ENCODE measurements at places on chromosomes 1 and 21.

GRCh38 chr1:205616563-205617293 is 15.1 kb downstream of the ELK4 start:
- DNase-seq: no peak

DNA sequence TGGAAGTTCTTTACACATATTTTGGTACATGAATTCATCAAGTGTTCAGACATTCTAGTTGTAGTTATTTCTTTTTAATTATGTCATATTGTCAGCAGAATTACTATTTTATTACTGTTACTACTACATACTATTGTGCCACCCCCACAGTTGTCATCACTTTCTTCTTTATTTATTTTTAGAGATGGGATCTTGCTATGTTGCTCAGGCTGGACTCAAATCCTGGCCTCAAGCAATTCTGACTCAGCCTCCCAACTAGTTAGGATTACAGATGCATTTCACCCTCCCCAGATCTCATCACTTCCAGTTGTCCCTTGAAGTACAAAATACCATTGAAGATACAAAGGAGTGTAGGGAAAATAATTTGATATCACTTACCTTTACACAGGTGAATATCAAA is 258.0 kb downstream of the KCTD3 start:
- DNase-seq: no peak

GRCh38 chr1:208648146-208648545 is 404.0 kb upstream of the PLXNA2 start:
- no peak for DNase-seq

DNA sequence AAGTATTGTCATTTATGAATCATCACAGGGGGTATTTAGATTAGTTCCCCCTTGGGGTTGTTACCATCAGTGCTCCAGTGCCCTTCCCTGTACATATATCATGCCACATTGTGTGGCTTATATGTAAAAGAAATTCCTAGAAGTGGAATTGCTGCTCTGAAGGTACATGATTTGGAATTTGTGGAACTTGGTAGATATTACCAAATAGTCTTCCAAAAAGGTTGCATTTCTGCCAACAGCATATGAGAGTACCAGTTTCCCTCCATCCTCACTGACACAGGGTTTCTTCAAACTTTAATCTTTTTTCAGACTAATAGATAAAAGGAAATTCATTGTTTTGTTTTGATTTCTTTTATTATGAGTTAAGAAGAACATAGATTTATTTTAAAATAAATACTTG is 41.3 kb downstream of the AKNAD1 start:
- no peak for DNase-seq

GRCh38 chr1:84574936-84575335 is 696 bp upstream of the CTBS start:
- no peak for DNase-seq

DNA sequence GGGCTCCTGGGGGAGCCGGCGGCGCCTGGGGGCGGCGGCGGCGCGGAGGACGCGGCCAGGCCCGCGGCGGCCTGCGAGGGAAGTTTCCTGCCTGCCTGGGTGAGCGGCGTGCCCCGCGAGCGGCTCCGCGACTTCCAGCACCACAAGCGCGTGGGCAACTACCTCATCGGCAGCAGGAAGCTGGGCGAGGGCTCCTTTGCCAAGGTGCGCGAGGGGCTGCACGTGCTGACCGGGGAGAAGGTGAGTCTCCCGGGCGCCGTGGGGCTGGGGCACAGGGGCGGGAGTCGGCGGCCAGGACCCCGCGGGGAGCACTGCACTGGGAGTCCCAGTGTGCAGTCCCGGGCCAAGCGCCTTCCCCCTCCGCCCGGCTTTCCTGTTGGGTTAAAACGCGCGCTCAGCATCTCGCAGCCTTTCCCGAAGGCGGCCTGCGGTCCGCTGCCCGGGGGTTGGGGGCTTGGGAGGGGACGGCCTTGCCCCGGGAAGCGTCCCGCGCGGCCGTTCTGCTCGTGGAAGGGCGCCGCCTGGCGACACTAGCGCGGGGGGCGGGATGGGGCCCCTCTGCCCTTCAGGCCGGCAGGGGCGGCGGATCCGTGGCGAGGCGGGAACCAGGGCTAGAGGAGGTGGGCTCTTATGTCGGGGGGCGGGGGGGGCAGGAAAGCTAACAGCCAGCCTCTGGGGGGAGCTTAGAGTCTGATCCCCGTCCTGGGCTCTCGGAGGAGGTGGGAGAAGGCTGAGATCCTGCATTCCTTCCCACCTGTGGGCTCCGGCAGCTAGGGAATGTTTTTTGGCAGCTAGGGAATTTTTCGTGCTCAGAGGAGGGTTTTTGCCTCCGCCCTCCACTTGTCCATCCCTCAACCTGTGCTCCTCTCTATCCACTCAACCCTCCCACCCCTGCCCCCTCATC is 1.1 kb downstream of the HUNK start:
- peak; percentile 19 for DNase-seq

Measured in stimulated activated CD4-positive, alpha-beta T cell treated with anti-CD3 and anti-CD28 coated beads, Interleukin-1b, Interleukin-23, amount 100 ng/mL, for 4 hours (primary cell).